ENCODE measurements at places on chromosomes 3 and 15.

DNA sequence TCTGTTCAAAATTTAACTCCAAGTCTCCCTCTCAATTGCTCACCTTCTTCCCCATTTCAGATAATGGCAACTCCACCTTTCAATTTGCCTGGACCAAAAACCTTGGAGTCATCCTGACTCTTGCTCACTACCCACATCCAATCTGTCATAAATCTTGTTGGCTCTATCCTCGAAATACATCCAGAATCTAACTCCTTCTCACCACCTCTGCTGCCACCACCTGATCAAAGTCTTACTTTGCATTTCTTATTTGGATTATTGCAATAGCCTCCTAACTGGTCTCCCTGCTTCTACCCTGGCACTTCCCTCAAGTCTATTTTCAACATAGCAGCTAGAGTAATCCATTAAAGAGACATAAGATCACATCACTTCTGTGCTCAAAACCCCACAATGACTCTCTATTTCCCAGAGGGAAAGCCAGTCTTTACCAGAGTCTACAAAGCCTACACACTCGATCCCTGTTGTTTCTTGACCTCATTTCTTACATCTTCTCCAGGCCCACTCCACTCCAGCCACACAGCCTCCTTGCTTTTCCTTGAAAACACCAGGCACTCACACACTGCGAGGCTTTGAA, 86.6 kb downstream of the GPR156 start:
- DNase-seq = no peak

DNA sequence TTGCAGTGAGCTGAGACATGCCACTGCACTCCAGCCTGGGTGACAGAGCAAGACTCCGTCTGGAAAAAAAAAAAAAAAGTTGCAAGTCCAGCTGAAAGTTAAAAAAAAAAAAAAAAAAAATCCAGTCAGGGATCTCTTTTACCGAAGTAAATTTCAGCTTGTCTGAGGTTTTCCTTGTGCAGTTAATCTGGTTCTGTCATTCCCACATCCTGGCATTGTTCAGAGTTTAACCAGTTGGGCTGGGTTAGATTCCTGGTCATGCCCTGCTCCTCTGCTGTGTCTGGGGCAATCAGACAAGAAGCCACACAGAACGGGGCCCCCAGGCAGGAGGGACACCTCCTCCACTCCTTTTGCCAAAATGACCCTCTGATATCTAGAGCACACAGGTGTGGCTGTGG, 84.1 kb upstream of the KLHL25 start:
- no peak for DNase-seq

- peak; percentile 19 for DNase-seq
Measured at GRCh38 chr3:103657756-103658155, 1222.9 kb downstream of the ZPLD1 start.

DNA sequence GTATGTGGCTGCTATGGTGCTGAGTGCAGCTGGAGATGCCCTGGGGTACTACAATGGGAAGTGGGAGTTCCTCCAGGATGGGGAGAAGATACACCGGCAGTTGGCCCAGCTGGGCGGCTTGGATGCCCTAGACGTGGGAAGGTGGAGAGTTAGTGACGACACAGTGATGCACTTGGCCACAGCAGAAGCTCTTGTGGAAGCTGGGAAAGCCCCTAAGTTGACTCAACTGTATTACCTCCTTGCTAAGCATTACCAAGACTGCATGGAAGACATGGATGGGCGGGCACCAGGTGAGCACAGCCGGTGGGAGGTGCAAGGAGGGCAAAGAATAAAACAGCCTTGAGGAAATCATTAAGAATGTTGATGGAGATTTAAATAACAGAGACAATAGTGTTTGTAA, 2.9 kb downstream of the ADPRH start:
- DNase-seq = no peak

DNA sequence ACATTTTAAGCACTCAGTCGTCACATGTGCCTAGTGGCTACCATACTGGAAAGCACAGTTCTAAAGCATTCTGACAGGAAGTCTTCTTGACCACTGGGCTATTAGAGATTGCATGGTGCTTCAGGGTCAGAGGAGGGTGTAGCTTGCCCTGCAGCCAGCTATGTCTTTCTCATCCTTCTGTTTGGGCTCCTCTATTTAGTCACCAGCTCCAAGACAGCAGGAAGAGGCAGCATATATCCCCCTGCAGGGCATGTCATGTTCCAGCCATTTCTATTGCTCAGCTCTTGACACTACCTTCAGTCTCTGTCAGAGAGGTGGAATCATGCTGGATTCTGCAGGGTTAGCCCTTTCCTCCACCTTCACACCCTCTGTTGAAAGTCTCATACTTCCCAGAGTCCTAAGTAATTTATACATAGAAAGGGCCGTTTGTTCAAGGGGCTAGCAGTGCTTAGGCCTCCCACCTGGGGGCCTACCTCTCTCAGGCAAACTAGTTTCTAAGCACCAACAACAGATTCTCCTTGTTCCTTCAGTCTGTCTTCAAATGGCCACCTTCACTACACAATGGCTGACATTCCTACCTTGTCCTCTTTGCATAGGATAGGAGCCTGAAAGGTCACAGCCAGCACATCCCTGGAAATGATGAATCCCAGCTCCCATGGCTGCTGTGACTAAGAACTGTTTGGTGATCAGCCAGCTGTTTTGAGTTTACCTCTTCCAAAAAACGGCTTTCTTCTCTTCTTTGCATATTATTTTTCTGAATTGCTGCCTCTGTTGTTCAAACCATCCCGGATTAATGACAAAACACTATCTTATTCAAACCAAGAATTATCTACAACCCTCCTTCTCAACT, 115.7 kb upstream of the BFSP2 start:
- no peak for DNase-seq

- no peak for DNase-seq
Measured at GRCh38 chr15:49706805-49707204, 86.0 kb downstream of the DTWD1 start.

- no peak for DNase-seq
Measured at GRCh38 chr3:178676942-178677790, 140.9 kb downstream of the KCNMB2 start.

DNA sequence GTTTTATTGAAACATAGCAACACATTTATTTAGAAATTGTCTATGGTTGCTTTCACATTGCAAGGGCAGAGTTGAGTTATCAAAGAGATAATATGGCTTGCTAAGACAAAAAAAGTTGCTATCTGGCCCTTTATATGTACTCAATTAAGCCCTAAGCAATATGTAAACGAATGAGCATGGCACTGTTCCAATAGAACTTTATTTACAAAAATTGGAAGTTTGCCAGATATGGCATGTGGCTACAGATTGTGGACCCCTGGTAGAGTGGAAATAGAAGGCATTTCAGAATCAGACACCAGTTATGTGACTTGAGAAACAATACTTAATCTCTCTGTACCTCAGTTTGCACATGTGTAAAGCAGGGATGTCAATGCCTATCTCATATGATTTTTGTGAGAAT, 515.6 kb upstream of the SGO1 start:
- DNase-seq = no peak

GRCh38 chr3:195032106-195032759, 238.7 kb downstream of the XXYLT1 start:
- no peak for DNase-seq

DNA sequence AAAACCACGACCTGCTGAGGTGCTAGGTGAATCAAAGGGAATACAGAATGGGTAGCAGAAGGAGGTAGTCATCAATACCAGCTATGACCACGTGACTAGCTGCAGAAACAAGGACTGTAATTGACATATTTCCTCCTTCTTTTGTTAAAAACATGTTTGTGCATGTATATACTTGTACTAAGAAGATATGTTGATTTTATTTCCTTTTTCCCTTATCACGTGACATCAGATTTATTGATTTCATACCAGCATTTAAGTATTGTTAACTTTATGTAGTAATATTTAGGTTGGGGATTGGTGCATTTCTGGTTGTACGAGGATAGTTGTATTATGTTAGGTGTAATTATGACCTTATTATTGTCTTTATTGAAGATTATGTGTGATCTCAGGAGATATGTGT, 36.2 kb downstream of the PEX5L start:
- DNase-seq = no peak

- DNase-seq = no peak
Measured at GRCh38 chr15:79015416-79015815, 70.6 kb upstream of the CTSH start.

DNA sequence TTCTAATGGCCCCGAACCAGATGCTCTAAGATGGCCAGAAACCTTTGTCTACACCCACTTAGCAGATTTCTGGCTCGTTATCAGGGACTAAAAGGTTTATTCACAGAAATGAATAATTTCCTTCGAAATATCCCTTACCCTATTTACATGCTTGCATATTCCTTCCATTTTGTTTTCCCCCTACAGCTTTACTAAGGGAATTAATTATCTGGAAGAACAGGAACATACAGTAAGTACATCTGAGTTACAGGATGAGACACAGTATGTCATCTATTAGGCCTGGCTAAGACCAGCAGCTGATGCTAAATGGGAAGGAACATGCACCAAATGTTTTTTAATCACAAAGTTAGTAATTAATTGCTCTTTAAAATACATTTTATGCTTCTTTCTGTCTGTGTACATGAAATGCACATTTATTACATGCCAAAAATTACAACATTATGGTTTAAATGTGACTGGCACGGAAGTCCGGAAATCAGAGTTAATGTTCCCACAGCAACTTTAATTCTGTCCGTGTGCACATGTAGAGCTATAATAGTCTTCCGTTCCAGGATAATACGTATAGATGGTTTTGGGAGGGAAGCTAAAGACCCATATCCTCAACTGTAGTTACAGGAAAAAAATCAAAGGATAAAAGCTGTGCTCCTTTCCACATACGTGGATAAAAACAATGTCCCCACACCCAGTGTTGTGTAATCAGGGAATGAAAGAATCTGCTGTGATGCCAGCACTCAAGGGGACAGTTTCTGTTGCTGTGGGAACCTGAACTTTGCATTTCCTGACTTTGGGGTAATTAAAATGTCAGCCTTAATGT, 82.0 kb downstream of the TIGIT start:
- DNase-seq = no peak

Measured in femur (tissue), 1 donor.